Thymus (tissue), 14 donors: ENCODE measurements at places on chromosomes 6 and 20.

DNA sequence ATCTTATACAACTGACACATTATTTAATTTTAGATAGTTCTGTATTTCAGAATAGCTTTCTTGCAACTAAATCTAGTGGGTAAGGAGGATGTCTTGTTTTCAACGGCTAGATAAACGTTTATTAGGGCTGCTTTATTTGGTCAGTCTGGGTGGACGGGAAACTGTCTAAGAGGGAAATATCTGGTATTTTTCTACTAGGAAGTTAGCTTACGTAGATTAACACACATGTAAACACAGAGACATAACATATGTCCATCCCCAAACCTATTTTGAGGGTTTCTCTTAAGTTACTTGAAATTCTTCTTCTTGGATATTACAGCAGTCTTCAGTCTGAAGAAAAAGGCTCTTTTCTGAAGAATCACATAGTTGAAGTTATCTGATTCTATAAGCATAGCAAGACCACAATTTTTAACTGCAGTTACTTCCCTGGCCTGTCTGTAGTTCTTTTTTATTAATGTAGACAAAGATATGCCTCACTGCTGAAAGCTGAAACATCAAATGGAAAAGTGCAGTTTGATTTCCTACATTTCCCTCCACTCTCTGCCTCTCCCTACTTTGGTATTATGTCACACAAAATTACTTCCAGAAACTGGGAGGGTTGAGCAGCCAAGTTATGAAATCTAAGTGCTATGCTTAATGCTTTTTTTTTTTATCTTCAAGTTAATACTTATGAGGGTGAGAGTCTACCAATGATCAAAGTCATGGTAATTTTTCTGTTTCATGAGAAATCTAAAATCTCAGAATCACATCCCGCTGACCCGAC is 37.4 kb downstream of the PLAGL1 start:
- DNase-seq, result no peak

DNA sequence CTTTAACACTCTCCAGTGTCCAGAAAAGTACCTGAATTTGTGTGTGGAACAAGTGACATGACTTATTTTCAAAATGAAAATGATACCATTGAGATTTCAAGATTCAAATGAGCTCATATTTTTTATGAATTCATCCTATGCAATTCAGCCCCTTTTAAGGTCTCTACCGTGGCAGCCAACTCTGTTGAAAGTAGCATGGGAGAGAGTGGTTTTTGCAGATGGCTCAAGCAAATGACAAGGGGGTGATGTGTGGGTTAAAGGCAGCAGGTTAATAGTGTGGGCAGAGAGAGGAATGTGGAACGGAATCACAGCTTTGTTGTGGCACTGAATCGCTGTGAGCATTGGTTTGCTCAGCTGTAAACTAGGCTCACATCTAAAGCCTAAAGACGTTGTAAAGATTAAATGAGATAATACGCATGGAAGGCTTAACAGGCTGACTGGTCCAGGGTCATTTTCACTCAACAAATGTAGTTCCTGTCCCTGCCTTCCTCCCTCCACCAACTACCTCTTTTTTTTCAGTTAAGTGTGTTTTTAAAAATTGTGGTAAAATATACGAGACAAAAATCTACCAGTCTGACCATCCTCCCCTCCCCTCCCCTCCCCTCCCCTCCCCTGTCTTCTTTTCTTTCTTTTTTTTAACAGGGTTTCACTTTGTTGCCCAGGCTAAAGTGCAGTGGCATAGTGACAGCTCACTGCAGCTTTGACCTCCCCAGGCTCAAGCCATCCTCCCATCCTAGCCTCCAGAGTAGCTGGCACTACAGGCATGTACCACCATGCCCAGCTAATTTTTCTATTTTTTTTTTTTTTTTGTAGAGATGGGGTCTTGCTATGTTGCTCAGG is 114.7 kb upstream of the ZNF217 start:
- DNase-seq, result no peak

GRCh38 chr20:22629447-22629846 is 45.1 kb upstream of the FOXA2 start:
- DNase-seq, result no peak

- no peak for DNase-seq
Observed at GRCh38 chr20:38986663-38987062, 24.5 kb downstream of the DHX35 start.

DNA sequence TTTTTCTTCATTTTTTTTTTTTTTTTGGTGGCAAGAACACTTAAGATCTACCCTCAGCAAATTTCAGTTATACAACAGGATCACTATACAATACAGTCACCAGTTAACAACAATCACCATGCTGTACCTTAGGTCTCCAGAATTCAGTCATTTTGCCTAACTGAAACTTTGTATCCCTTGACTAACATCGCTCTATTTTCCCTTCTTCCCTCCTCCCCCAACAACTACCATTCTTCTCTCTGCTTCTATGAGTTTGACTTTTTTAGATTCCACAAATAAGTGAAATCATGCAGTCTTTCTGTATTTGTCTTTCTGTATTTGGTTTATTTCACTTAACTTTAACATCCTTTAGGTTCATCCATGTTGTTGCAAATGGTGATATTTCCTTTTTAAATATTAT is 42.4 kb upstream of the DOK5 start:
- no peak for DNase-seq

DNA sequence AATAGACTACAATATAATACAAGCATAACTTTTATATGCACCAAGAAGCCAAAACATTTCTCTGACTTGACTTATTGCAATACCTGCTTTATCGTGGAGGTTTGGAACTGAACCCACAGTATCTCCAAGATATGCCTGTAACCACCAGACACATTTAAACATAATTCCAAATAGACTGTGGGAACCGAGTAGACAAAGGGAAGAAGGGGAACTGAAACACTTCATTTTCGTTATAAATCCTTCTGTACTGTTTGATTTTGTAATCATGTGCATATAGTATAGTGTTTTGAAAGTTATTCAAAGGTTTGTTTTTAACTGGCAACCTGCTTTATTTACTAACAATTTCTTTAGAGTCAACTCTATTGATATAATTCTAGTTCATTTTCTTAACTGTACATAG is 154.9 kb upstream of the BEND6 start:
- DNase-seq, result no peak

DNA sequence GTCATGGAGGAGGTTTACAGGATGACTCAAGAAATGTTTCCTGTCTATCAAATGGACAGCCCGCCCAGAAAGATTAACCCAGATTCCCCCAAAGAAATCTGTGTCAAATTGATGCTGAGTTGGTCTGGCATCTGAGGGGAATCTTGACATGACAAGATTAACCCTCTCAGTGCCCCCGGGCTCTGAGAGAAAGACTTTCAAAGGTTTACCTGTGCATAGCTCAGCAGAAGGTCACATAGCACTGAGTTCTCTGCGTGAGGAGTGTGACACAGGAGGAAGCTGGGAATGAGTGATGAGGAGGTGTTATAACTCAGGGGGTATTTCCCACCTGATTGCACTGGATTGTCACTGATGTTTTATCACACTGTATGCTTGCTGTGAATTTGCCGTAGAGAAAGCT is 601.2 kb downstream of the DHX35 start:
- no peak for DNase-seq

DNA sequence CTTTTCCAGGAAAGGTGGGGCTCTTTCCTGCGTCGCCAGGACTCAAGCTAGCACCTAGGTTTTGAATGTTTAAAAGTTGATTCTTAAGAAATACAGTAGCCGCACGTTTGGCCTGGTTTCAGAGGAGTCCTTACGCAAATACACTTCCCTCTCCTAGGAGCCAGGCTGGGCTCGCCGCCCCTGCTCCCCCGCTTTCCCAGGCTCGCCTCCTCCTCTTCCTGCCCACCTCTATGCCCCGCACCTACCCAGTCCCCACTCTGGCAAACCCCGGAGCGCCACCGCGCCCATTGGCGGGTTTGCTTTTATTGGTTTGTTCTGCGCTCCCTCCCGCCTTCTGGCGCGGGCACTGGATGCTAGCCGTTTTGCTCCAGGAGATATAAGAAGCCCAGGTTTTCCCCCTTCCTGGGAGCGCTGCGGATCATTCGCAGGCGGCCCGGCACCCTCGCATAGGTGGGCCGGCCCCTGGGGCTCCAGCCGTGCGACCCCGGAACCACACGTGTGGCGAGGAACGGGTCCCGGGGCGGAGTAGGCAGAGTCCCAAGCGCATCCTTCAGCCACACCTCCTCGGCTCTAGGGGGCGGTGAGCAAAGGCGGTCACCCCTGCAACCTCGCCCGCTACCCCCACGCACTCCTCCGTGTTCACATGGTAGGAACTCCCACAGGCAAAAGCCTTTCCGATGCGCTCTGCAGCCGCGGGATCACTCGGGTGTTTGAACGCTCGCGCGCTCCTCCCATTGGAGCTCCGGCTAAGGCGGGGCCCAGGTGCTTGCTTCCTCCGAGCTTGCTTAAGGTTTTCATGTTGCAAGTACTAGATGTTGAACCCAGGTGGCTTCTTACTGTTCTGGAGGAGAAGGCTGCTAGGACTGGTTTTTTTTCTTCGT is 119.0 kb downstream of the RTN4IP1 start:
- DNase-seq, result no peak
